Sigmoid colon (tissue), 7 donors: ENCODE measurements at places on chromosomes 7 and 10. TPM values are rescaled to one million over a fixed set of nuclear protein-coding genes. Genes with fewer than 3 reads are reported as not detected.

GRCh38 chr7:155961241-155962190, 149.3 kb upstream of the SHH start:
- DNase-seq, result peak; percentile 32

DNA sequence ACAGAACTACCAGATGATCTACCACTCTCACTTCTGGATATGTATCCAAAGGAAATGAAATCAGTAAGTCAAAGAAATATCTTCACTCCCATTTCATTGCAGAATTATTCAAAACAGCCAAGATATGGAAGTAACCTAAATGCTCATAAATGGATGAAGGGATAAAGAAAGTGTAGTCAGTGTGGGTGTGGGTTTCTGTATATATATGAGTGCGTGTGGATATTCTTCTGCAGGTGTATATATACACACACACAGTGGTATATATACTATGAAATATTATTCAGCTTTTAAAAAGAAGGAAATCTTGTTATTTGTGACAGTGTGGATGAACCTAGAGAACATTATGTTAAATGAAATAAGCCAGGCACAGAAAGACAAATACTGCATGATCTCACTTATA, 48.7 kb downstream of the IMMP2L start:
- no peak for DNase-seq

- no peak for DNase-seq
Observed at GRCh38 chr10:27440021-27440420, 64.1 kb upstream of the RAB18 start.

GRCh38 chr10:103467406-103467805, 8.7 kb upstream of the CALHM1 start:
- no peak for DNase-seq

GRCh38 chr7:125516194-125516593, 586.6 kb upstream of the POT1 start:
- no peak for DNase-seq

DNA sequence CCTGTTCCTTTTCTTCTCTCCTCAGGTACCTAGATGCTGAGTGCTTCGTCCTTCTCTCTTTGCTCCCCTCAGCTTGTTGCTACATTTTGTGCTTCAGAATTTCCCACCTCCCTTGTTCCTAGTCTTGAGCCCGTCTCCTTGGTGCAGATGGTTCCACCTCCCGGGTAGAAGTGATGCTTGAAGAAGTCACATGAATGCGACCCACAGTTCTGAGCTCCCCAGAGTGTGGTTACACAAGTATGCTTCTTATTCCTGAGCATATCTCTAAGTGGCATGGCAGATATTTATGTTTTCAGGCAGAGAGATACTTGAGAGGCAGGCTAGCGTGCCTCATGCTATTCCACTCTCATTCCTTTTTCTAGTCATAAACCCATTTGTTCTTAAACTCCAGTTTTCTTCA, 34.0 kb downstream of the INPP5F start:
- no peak for DNase-seq

DNA sequence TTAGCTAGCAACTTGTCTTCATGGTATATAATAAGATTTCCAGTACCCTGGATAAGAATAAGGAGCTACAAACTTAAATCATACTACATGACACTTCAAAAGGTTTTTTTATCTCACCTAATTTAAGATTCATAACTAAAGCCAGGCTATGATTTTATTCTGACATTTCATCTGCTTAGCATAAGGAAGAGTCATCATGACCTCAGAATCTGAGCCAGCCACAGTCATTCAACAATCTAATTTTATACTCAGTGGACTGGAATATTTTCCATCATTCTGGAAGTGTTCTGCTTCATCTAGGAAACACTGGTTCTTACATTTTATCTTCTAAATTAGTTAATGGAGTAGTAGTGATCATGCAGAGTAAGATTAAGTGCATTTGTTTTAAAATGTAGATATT, 102.1 kb upstream of the KCND2 start:
- no peak for DNase-seq

- DNase-seq, result no peak
Observed at GRCh38 chr10:48215486-48216203, 58.9 kb downstream of the FRMPD2 start.

- DNase-seq, result peak; percentile 78
Observed at GRCh38 chr10:93363891-93364648, 118.1 kb downstream of the MYOF start.

GRCh38 chr7:137668404-137668803, 178.4 kb downstream of the DGKI start:
- no peak for DNase-seq

DNA sequence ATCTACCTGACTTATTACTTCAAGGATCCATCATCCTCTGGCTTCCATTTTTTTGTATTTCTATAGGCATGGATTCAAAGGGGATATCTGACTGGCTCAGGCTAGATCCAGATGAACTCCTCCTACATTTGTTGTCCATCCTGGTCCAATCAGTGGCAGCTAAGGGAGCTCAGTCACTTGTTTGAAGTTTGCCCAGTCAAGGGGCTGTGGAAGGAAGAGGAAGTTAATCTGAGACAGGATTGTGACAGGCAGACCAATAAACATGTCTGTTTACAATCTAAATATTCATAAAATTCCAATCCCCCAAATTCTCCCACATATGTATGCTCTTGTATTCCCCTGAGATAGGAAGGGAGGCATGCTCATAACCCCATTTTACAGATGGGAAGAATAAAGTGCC, 48.7 kb downstream of the CAV1 start:
- DNase-seq, result no peak

- DNase-seq, result no peak
Observed at GRCh38 chr10:32347363-32348022, 535 bp upstream of the EPC1 start.

GRCh38 chr7:82044497-82045080, 274.7 kb upstream of the HGF start:
- no peak for DNase-seq

DNA sequence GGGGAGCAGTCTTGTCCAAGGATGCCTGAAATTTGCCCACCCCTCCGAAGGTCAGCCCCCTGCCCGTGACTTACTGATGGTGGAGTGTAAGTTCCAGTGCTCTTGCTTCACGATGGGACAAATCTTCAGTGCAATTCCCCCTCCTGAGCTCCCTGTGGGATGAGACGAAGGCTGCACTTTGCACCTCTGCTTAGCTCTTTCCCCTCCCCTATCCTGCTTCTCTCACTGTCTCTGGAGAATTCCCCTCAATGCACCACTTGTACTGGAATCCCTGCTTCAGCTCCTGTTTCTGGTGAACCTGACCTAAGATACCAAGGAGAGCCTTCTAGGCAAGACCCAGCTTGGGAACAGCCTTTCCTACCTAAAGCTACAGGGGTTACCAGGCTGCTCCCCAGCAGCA, 122.9 kb upstream of the ZMIZ1 start:
- no peak for DNase-seq

DNA sequence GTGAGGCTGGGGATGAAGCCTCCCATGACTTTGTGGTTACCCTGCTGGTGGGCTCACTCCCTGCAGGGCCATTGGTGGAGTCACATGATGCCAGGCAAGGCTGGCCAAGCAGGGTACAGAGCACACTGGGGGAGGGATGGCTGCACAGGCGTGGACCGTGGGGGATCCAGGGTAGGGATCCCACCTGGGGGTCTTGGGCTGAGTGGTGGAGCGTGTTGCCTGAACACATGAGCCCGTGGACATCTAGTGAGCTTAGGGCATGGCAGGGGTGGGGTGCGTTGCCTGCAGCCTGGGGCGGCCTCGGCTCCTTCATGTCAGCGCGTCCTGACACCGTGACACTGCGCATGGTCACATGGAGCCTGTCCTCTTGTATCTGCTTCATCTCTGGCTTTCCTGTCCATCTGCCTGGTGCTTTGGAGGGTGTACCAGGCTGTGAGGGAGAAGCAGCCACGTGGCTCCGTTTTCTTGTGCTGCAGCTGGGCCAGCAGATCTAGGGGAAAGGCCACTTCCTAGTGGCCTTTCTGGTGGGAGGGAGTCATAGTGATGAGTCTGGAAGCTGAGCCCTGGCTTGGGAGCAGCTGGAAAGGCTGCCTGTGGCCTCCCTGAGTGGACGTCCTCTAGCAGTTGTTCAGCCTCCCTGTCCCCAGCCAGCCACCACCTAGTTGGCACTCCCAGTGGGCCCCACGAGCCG, 96.2 kb downstream of the LHPP start:
- DNase-seq, result no peak

Gene NPFFR1
- total RNA-seq, result not detected

Gene ATP6V1F
- total RNA-seq, result 131 TPM

Gene GSTO2
- total RNA-seq, result 1.4 TPM

Gene TAS2R5
- total RNA-seq, result 2.5 TPM
